ENCODE measurements at places on chromosomes 6 and 20. TPM values are rescaled to one million over a fixed set of nuclear protein-coding genes. Genes with fewer than 3 reads are reported as not detected.

The PHF10 gene
- total RNA-seq, result 30.2 TPM

The RSPH9 gene
- total RNA-seq, result 5.7 TPM

The HELZ2 gene
- total RNA-seq, result 3.4 TPM

The SLC17A9 gene
- total RNA-seq, result under 0.01 TPM
